ENCODE measurements at places on chromosomes 2 and 18. TPM values are rescaled to one million over a fixed set of nuclear protein-coding genes. Genes with fewer than 3 reads are reported as not detected.

IL37 gene
- total RNA-seq: not detected

PDE11A gene
- total RNA-seq: not detected

ATP6V1C2 gene
- not detected for total RNA-seq

DES gene
- not detected for total RNA-seq

DNA sequence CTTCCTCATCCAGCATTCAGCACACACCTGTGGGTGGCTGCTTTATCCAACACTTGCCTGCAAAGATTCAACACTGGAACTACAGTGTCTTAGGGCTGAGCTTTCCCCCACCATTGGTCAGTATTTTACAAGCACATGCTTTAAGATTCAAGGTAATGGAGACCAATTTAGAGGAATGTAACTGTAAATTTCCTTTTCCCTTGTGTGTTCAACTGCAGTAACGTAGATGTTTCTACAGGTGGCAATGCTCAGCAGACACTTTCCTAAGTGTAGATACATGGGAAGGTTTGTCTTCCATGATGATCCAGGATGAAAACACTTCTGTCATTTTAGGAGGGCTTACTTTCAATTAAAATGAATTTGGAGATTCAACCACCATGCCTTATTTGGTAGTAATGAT, 143.6 kb upstream of the PXDN start:
- peaks cover 44% of the 10 kb centered on the region for H3K27me3 ChIP-seq
- DNase-seq: no peak
- no peak overlapping the region for H3K27ac ChIP-seq
- H3K36me3 ChIP-seq: no peaks in the 10 kb centered on the region
- H3K4me1 ChIP-seq: no peaks in the 10 kb centered on the region
- no peak overlapping the region for H3K4me3 ChIP-seq

DNA sequence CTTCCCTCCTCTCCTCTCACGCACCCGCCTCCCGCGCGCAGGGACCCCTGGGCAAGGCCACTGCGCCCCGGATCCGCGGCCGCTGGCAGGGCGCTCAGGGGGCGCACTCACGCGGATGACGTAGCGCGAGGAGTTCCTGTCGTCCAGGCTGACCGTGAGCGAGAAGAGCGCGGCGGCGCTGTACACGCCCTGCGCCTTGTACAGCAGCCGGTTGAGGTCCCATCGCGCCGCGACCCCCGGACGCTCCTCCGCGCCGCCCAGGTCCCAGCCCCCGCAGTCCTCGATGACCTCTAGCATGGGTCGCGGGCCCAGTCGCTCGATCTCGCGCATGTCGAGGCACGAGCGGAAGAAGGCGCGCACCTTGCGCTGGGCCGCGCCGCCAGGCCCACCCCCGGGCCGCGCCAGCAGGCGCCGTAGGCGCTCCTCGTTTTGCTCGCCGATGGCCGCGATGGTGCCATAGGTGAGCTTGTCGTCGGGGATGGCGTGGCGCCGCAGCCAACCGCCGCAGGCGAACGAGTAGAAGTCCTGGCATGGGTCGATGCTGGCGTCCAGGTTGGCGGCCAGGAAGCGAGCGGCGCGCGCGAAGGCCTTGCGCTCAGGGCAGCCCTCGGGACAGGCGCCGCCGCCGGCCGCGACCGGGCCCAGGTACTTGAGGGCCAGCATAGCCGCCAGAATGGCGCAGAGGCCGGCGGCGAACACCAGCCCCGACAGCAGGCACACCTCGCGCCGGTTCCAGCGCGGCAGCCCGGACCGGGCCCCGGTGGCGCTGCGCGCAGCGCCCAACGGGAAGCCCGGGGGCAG, 1.7 kb downstream of the ECEL1 start:
- H3K36me3 ChIP-seq: peaks cover 4% of the 10 kb centered on the region
- H3K4me1 ChIP-seq: peaks cover 6% of the 10 kb centered on the region
- peaks cover 55% of the 10 kb centered on the region for H3K27me3 ChIP-seq
- no peak for DNase-seq
- H3K27ac ChIP-seq: no peak overlapping the region

DNA sequence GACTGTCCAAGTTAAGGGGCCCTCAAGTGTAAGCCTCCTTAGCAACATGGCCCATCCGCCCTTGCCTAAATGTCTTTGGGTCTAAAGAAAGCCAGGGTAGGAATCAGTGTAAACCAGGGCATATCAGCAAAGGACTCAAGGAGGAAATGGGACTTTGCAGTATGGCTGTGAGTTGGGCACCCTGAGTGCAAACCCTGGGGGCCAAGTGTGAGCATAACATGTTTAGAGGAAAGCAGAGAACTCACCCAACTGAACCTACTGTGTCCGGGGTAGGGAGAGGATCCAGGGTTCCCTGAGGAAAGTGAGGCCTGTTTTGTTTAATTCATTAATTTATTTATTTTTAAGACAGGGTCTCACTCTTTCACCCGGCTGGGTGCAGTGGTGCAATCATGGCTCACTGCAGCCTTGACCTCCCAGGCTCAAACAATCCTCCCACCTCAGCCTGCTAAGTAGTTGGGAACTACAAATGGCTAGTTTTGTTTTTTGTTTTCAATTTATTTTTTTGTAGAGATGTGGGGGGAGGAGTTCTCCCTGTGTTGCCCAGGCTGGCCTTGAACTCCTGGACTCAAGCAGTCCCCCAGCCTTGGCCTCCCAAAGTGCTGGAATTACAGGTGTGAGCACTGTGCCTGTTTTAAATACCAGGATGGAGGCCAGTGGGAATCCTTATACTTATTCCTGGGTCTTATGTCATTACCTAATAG, 51.0 kb upstream of the ACTR3 start:
- peaks cover 5% of the 10 kb centered on the region for H3K4me1 ChIP-seq
- no peak overlapping the region for H3K4me3 ChIP-seq
- DNase-seq: no peak
- no peaks in the 10 kb centered on the region for H3K27me3 ChIP-seq
- peaks cover 9% of the 10 kb centered on the region for H3K36me3 ChIP-seq

DNA sequence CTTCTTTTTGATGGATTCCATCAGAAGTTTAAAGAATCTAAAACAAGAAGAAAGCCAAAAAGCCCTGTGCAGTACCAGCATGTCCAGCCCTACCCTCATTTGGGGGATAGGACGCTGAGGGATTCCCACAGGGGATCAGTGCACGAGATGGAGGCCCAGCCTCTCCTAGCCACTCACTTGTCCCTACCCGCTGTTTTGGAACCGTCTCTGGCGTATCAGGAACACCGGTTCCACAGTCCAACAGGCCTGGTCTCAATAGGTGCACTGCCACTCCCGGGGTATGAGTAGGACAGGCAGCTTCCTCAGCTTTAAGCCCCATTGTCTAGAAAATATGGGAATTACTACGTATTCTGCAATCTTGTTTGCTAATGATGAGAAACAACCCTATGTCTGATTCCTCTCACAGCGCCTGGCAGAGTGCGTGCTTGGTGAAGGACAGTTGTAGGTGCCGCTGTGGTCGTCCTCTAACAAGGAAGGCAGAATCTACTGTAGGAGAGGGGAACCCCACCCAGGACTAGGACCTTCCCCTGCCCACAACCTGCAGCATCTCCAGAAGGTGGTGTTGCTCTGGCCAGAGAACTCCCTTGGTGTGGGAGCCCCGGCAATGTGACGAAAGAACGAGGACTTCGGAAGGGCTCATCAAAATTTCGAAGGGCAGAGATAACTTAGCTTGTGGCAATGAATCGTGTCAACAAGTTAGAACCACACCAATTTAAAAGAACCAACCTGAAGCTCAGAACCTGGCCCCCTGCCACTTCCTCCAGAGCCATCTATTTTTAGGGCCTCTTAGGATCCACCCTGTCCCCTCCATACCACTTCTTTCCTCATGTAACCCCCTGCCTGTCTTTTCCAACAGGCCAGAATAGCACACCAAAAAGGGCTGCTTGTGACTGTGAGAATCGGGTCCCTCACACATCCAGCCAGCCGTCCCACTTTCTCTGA, 71.7 kb downstream of the POLR1A start:
- peak overlapping the region; percentile 98 for H3K27ac ChIP-seq
- peaks cover 10% of the 10 kb centered on the region for H3K36me3 ChIP-seq
- H3K4me3 ChIP-seq: peak overlapping the region; percentile 2
- no peaks in the 10 kb centered on the region for H3K27me3 ChIP-seq
- DNase-seq: no peak

- H3K27me3 ChIP-seq: peaks cover 53% of the 10 kb centered on the region
- DNase-seq: no peak
- peaks cover 5% of the 10 kb centered on the region for H3K36me3 ChIP-seq
- peaks cover 10% of the 10 kb centered on the region for H3K4me1 ChIP-seq
- H3K27ac ChIP-seq: peak overlapping the region; percentile 75
These were observed 4.7 kb upstream of the SATB2 start for GRCh38 chr2:199462347-199462955.

GRCh38 chr2:172449911-172450550, 22.6 kb downstream of the ITGA6 start:
- H3K36me3 ChIP-seq: peaks cover 2% of the 10 kb centered on the region
- H3K4me3 ChIP-seq: no peak overlapping the region
- no peak overlapping the region for H3K27ac ChIP-seq
- H3K4me1 ChIP-seq: peaks cover 55% of the 10 kb centered on the region

DNA sequence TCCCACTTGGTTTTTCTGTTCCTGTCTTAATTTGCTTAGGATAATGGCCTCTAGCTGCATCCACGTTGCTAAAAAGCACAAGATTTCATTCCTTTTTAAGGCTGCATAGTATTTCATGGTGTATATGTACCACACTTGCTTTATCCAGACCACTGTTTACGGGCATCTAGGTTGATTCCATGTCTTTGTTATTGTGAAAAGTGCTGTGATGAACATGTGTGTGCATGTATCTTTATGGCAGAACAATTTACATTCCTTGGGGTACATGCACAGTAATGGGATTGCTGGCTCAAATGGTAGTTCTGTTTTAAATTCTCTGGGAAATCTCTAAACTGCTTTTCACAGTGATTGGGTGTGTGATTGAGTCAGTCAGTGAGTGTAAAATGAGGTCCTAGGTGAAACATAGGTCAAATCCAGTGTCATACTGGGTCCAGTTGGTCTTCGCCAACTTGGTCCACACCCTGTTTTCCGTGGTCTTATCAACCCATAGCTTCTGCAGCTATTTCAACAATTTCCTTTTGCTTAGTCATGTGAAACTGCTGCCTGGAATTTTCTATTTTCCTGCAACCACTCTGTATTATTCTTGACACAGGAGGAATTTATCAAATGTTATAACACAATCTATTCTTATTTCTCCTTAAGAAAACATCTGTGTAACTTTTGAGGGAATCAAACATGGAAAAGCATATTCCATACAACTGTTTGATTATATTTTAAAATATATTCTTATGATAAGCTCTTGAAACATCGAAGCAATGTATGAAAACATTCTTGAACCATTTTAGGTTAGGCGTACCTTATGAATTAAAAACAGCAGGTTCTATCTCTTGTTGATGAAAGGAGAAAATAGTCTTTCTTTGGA, 82.9 kb downstream of the ADCYAP1 start:
- H3K27ac ChIP-seq: no peak overlapping the region
- DNase-seq: no peak
- H3K36me3 ChIP-seq: no peaks in the 10 kb centered on the region
- H3K4me3 ChIP-seq: no peak overlapping the region
- H3K27me3 ChIP-seq: no peaks in the 10 kb centered on the region
- no peaks in the 10 kb centered on the region for H3K4me1 ChIP-seq

DNA sequence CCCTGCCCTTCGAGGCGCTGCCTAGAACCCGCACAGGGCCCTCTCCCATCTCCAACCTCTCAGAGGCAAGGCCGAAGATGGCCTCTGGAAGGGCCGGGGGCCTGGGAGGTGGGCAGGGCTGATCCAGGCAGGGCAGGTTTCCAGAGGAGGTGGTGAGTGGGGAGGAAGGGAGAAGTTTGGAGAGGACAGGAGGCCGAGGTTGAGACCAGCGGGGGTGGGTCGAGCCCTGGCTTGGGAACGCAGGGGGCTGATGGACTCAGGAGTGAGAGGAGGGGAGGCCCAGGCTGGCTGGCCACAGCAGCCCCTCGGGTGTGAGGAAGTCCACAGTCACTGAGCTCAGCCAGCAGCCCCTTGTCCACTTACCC, 10.5 kb downstream of the CAPN10 start:
- H3K4me1 ChIP-seq: peaks cover 5% of the 10 kb centered on the region
- DNase-seq: peak; percentile 5
- no peak overlapping the region for H3K27ac ChIP-seq
- H3K27me3 ChIP-seq: no peaks in the 10 kb centered on the region
- no peaks in the 10 kb centered on the region for H3K36me3 ChIP-seq

DNA sequence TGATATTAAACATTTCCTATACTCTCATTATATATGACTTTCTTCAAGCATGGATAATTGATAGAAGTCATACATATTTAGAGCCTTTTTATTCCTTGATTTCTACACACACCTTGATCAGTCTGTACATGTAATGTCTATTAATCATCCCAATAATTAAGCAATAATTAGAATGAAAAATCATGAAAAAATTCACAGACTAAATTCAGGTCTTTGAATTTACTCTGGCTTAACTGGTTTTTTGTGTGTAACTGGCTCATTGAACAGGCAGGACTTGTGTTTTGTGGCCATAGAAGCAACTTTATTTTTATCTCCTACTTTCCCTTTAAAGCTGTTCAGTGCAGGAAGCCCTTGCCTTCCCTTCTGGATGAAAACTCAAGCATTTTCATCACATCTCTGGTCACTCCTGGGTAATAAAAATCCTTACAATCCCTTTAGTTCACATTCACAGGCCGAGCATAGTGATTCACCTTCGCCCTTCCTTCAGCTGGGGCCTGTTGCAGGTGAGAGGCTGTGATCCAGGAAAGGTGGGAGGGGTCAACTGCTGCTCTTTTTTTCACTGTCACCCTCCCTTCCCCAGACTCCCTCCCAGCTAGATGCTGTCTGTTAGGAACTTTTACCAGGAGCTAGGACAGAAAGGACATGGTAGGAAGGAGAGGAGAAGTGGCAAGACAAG, 58.0 kb upstream of the ITSN2 start:
- no peak for DNase-seq
- H3K27me3 ChIP-seq: no peaks in the 10 kb centered on the region
- peaks cover 4% of the 10 kb centered on the region for H3K4me1 ChIP-seq

- H3K36me3 ChIP-seq: no peaks in the 10 kb centered on the region
- H3K4me3 ChIP-seq: no peak overlapping the region
- no peak for DNase-seq
- no peaks in the 10 kb centered on the region for H3K27me3 ChIP-seq
- H3K4me1 ChIP-seq: no peaks in the 10 kb centered on the region
- H3K27ac ChIP-seq: no peak overlapping the region
These were observed 599.6 kb upstream of the PKDCC start for GRCh38 chr2:41448221-41448620.

- no peak overlapping the region for H3K4me3 ChIP-seq
- H3K36me3 ChIP-seq: no peaks in the 10 kb centered on the region
- H3K27me3 ChIP-seq: peaks cover 6% of the 10 kb centered on the region
- H3K27ac ChIP-seq: no peak overlapping the region
- no peaks in the 10 kb centered on the region for H3K4me1 ChIP-seq
- DNase-seq: no peak
These were observed 433.7 kb downstream of the ZNF521 start for GRCh38 chr18:24918257-24918656.

GRCh38 chr2:66522611-66523376, 87.9 kb downstream of the MEIS1 start:
- peaks cover 17% of the 10 kb centered on the region for H3K27me3 ChIP-seq
- no peak overlapping the region for H3K4me3 ChIP-seq
- peaks cover 3% of the 10 kb centered on the region for H3K4me1 ChIP-seq
- no peak for DNase-seq

GRCh38 chr2:2764001-2764355, 432.9 kb upstream of the MYT1L start:
- H3K4me1 ChIP-seq: no peaks in the 10 kb centered on the region
- no peaks in the 10 kb centered on the region for H3K36me3 ChIP-seq
- H3K27me3 ChIP-seq: peaks cover under 1% of the 10 kb centered on the region
- no peak overlapping the region for H3K27ac ChIP-seq
- no peak overlapping the region for H3K4me3 ChIP-seq

GRCh38 chr2:189824694-189825396, 40.6 kb downstream of the PMS1 start:
- no peak overlapping the region for H3K4me3 ChIP-seq
- no peak overlapping the region for H3K27ac ChIP-seq
- H3K4me1 ChIP-seq: peaks cover 12% of the 10 kb centered on the region
- no peaks in the 10 kb centered on the region for H3K36me3 ChIP-seq
- H3K27me3 ChIP-seq: no peaks in the 10 kb centered on the region

GRCh38 chr2:233311241-233311926, 3.8 kb downstream of the SAG start:
- H3K4me3 ChIP-seq: no peak overlapping the region
- H3K27ac ChIP-seq: no peak overlapping the region
- peaks cover 11% of the 10 kb centered on the region for H3K4me1 ChIP-seq

All from T-helper 17 cell (primary cell).